ENCODE measurements at places on chromosomes 2 and 18.

DNA sequence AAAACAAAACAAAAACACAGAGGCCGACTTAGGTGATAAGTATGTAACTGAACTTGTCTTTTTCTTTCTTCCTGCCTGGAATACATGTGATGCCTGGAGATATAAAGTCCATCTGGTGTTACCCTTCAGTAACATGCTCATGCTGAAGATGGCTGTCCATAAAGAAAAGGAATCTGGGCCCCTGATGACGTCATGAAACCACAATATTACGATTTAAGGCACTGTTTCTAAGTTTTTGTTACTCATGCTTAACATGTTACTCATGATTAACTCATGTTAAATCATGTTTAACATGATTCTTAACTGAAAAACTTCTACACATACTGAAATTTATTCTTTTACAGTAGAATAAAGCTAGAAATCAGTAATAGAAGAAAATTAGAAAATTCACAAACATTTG, 49.0 kb downstream of the STRADB start:
- DNase-seq = no peak

GRCh38 chr18:47908592-47908991, 21.9 kb downstream of the SMAD2 start:
- no peak for DNase-seq

- DNase-seq = no peak
Measured at GRCh38 chr2:239507576-239508258, 106.9 kb upstream of the HDAC4 start.

DNA sequence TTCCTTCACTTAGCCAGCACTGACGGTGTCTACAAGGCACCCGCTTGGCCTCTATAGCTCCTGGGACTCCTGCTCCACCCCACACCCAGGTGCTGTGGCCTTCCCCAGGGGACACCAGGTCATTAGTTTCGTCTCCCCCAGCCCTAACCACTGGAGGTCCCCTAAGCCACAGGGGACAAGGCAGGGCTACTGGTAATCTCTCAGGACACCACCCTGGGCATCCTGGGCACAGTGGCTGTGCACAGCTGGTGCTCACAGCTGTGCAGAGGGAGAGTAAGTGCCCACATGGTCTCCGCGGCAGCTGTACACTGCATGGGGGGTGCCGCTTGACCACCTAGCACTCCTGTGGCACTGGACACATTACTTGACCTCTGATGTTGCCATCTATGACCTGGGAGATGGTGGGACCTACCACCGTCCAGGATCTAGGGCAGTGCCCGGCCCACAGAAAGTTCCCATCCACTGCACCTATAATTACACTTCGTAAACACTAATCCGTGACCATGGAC, 134.0 kb downstream of the HDAC4 start:
- no peak for DNase-seq

- DNase-seq = no peak
Measured at GRCh38 chr18:57793302-57793986, 9.7 kb downstream of the ATP8B1 start.

- DNase-seq = no peak
Measured at GRCh38 chr18:61888622-61889021, 4.2 kb downstream of the RNF152 start.

- no peak for DNase-seq
Measured at GRCh38 chr2:88955607-88956006, 264.1 kb downstream of the RPIA start.

DNA sequence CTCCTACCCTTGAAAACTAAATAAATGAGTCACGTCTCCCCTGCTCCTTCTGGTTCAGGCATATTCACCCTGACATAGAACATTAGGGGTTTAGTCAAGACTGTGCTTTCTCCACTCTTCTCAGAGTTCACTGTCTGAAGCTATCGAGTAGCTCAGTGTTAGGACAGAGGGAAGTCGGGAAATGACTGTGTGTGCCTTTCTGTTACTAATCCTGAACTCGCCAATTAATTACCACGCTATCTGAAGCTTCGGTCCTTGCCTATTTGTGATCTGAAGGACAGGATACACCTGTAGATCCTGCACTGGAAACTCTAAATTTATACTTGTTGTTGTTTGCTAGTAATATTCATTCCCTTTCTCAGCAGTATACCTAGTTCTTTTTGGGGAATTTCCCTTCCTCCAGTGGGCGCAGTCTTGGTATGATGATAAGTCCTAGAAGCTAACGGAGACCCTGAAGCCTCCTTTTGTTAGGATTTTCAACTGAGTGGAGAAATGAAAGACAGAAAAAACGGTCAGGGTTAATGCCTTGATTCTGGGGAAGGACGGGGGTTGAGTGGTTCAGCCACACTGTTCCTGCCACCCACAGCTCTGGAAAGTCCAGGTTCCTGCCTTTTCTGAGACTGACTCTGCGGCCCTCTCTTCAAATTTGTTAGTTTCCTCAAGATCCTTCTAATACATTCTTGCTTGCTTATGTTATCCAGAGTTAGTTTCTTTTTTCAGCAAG, 218.0 kb downstream of the DLGAP1 start:
- no peak for DNase-seq

DNA sequence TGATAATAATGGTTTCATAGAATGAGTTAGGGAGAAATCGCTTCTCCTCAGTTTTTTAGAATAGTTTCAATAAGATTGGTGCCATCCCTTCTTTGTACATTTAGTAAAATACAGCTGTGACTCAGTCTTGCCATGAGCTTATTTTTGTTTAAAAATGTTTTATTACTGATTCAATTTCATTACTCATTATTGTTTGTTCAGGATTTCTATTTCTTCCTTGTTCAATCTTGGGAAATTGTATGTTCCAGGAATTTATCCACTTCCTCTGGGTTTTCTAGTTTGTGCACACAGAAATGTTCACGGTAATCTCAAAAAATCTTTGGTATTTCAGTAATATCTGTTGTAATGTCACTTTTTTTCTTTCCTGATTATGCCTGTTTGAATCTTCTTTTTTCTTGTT, 371.5 kb upstream of the SETBP1 start:
- DNase-seq = no peak

GRCh38 chr2:145740302-145740701, 1220.4 kb upstream of the ZEB2 start:
- DNase-seq = no peak

DNA sequence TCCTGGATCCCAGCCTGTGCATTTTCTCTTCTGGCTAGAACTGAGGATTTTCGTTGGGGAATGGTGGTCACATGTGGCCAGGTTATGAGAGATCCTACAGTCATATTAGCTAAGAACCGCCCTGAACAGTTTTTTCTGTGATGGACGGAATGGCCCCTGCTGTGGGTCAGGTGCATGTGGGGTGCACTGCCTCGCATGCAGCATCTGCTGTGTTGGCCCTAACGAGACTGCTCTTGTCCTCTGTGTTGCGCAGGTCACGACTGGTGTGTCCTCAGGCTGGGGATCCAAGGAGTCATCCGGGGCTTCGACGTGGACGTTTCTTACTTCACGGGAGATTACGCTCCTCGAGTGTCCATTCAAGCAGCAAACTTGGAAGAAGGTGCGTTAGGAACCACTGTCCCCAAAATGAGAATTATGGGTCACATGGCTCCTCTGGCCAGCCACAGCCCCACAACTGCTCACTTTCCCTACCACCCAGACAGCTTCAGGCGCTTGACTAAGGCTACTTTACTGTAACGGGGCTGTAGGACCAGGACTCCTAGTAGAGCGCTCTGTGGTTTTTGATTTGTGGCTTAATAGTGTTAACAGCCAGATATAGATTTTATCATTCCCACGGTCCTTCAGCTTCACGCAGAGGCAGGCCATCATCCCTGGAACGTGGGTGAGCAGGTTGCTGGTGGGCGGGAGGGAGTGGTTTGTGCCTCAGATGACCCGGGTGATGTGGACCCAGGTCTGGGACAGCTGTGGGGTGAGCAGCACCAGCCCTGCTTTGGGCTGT, 21.8 kb downstream of the ALLC start:
- no peak for DNase-seq

- DNase-seq = no peak
Measured at GRCh38 chr18:8375249-8375648, 234.0 kb upstream of the RAB12 start.

DNA sequence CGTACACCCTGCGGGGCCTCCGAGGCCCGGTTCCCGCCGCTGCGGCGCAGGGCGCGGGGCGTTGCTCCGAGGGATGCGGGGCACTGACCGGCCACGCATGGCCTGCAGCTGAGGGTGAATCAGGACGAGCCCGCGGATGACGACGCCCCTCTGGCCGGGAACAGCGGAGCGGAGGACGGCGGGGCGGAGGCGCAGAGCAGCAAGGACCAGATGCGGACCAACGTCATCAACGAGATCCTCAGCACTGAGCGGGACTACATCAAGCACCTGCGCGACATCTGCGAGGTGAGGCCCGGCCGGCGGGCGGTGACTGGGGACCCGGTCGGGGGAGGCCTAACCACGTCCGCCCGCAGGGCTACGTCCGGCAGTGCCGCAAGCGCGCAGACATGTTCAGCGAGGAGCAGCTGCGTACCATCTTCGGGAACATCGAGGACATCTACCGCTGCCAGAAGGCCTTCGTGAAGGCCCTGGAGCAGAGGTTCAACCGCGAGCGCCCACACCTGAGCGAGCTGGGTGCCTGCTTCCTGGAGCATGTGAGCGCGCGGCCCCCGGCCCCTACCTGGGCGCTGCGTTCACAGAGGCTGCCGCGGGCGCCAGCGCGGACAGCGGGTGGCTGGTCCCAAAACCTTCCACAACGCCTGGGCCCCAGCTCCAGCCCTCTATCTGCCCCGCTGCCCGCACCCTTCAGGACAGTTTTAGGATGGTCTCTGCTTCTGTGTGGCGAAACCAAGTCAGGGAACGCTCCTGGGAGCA, 53.2 kb downstream of the FAM168B start:
- DNase-seq = no peak

- no peak for DNase-seq
Measured at GRCh38 chr2:168793596-168793995, 8.8 kb upstream of the NOSTRIN start.

DNA sequence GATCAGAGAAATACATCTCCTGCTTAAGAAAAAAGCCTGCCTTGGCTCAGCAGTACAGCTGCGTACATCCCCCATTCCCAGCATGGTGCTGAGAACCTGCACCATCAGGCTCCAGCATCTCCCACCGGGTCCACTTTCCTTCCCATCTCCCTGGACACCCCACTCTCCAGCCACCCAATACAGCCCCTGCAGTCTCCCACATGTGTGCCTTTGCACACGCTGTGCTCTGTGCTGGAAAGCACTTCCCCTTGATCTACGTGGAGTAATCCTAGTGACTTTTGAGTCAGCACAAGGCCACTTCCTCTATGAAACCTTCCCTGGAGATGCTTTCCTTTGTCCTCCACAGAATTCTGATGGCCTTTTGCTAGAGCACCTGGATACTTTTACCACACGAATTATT, 17.0 kb downstream of the STAT1 start:
- no peak for DNase-seq

- no peak for DNase-seq
Measured at GRCh38 chr2:146244131-146244530, 1600.7 kb upstream of the ACVR2A start.

DNA sequence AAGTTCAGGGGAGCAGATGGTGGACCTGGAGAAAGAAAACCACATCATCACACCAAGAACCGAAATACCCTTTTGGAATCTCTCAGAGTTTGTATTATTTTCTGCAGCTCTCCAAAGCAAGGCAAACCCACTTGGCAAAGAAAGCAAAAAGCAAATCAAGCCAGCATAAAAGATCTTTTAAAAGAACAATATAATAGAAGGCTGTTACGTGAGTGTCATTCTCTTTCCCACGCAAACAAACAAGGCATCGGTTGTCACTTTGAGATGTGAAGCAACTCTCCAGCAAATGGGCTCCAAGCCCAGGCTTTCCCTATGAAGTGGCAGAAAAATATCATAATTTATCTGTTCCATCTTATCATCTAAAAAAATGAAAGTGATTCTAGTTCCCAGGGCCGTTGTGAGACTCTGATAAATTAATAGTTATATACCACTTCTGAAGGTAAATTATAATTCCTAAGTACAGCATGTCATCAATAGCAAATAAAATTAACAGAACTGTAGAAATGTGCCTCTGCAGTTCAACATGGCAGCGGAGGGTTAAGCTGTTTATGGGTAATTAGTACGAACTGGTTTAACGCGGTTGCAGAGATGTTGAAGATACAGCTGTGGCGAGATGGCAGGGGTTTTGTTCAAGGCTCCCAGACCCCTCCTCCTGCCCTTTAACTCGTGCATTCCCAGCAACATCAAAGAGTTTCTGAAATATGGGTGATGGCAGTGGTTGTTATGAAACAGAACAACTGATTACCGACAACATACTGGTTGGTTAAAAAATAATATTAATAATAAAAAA, 89.2 kb downstream of the EPHA4 start:
- DNase-seq = no peak

- DNase-seq = no peak
Measured at GRCh38 chr2:119871725-119872124, 112.0 kb downstream of the PTPN4 start.

GRCh38 chr2:133489641-133490410, 78.4 kb downstream of the NCKAP5 start:
- DNase-seq = no peak

DNA sequence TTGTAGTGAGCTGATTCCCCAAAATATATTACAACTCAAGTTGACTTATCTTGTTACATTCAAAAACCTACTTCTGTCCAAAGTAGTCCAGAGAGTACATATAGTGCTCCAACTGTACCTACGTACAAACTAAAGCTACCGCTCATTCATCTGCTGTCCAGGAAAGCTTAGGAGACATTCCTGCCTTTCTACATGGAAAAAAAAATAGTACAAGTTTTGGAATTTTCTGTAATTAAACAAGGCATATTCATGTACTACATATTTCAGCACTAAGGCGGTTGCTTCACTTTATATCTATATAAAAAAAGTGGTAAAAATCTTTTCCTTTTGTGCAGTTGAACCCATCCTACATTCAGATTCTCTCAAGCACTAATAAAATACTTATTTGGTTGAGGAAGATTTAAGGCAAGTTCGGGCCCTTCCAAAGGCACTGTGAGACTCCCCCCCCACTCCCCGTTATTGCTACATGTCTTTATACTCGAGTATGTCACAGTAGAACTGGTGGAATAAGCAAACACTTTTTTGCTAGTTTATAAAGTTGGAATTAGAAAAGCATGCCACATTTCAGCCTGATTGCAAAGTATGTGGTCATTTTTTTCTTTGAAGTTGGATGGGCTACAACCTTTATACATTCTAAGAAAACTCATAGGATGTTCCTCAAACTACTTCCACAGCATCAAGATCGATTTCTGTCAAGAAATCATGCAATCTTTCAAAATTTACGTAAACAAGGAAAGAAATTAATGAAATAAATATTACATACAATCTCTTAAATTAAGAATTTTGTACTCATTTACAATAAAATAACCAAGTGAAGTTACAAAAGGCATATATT, 3.7 kb downstream of the ZFP36L2 start:
- no peak for DNase-seq
